Activated naive CD4-positive, alpha-beta T cell treated with anti-CD3 and anti-CD28 coated beads, Interleukin-2, amount 50 U/mL, for 72 hours (primary cell): ENCODE measurements at places on chromosomes 4 and X. TPM values are rescaled to one million over a fixed set of nuclear protein-coding genes. Genes with fewer than 3 reads are reported as not detected.

- no peak for DNase-seq
Measured at GRCh38 chr4:142826503-142827241, 19.4 kb downstream of the INPP4B start.

- no peak for DNase-seq
Measured at GRCh38 chr4:88147799-88148217, 10.6 kb downstream of the ABCG2 start.

Gene MAGIX
- total RNA-seq: 3.6 TPM

GRCh38 chr4:858041-858481, 32.1 kb upstream of the CPLX1 start:
- no peak for DNase-seq
